Ascending aorta (tissue), 2 donors: ENCODE measurements at places on chromosomes 7 and 10.

DNA sequence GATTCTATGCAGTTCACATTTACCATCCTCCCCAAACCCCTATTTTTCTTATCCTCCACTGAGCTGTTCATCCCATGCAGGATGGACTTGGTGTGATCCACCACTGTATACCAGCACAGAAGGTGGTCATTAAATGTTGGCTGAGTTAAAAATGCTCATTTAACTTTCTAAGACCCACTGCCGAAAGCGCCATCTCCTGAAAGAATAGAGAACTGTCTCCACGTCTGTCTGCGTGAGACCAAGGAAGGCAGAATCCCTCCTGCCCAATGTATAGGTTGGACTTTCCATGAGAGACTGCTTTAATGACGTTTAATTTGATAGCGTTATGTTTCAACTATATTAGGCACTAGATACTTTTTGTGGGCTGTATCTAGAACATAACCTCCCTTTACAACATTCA lies 124.3 kb downstream of the GPAM start:
- DNase-seq = no peak

- DNase-seq = no peak
Observed at GRCh38 chr10:101146392-101147251, 15.5 kb downstream of the TLX1 start.

DNA sequence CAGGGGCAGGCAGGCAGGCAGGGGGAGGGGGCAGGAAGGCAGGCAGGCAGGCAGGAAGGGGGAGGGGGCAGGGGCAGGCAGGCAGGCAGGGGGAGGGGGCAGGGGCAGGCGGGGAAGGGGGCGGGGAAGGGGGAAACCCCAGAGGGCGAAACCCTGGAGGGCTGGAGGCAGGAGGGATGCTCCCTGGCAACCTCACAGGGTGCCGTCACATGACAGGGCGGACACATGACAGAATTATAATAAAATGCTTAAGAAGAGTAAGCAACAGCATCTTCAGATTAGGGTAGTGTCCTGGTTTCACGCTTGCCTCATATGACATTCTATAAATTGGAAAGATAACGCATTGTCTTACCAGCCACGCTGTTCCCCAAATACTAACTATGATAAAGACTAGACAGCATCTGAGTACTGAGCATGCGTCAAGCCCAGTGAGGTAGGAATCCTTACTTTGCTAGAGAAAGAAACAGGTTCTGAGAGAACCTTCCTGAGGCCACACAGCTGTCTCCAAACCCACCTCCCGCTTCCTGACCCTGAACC lies 131.6 kb downstream of the DIP2C start:
- DNase-seq = no peak

DNA sequence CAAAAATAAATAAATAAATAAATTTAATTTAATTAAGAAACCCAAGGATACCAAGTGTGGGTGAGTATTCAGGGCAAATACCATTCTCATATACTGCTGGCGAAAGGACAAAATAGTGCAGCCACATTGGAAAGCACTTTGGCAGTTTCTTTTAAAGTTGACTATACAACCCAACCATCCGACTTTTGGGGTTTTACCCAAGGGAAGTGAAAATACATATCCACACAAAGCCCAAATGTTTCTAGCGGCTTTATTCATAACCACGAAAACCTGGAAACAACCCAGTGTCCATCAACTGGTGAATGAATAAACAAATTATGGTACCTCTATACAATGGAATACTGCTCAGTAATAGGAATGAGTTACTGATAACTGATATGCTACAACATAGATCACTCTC lies 36.2 kb upstream of the OGDHL start:
- DNase-seq = no peak

DNA sequence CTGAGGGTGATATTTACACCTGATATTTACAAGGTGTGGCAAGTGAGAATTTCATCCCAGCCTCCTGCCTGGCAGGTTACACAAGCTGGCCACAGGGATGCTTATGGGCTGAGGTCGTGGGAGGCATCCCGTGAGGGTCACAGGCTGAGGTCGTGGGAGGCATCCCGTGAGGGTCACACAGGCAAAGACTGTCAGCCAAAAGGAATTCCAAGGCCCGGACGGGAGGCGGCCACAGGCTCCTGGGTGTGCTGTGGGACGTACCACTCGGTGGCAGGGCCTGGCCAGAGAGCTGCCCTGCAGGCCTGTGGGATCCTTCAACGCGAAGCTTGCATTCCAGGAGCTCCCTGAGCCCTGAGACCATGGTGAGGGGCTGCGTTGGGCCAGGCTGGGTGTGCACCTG lies 460.6 kb downstream of the DNAJB6 start:
- no peak for DNase-seq

GRCh38 chr7:97757824-97758223 lies 25.9 kb downstream of the TAC1 start:
- no peak for DNase-seq

DNA sequence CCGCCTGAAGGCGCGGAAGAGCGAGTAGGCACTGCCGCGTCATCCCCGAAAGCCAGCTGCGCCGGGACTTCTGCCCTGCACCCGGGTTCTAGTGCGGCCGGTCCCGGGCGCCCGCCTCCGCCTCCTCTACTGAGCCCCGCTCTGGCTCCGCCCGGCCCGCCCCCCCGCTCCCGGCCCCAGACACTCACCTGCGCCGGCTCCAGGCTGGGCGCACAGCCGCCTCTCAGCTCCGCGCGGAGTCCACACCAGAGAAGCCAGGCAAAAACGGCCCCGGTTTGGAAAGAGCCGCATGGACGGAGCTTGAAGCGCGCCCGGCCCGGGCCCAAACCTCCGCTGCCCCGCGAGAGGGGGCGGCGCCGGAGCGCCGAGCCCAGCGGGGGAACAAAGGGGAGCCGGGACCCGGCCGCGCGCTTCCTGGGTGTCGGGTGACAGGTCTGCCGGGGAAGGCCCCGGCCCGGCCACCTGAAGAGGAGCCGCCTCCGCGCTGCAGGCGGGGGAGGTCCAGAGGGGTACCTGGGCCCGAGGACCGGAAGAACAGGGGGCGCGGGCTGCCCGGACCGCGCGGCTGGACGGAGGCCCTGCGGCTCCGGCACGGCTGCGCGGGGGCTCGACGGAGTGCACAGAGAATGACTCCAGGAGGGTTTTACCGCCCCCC lies 168.2 kb downstream of the NRF1 start:
- no peak for DNase-seq

GRCh38 chr7:132118641-132119040 lies 457.6 kb downstream of the PLXNA4 start:
- no peak for DNase-seq

GRCh38 chr7:30799976-30800661 lies 28.9 kb downstream of the MINDY4 start:
- DNase-seq = no peak

DNA sequence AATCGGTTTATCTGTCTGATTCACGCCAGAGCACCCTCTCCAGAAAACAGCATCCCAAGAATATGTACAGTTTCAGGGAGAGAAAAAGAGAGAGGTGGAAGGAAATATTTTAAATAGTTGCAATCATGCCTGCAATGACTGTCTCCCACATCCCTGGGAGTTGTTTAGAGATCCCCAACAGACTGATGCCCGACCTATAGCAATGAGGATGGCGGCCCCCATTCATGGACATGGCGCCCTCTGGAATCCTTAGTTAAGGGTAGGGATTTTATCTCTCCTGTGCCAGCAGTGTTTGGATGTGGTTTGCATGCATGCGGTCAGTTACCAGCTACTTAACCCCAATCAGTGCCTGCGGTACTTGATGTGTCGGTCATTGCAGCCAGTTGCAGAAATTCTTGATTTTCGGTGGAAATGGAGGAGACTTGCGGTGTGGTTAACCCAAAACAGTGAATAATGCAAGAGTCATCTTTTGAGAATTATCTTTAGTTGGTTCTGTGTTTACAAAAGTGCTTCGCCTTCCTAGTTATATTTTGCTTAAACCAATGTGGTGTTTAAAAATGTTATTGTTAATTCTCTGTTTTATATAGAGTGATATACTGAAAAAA lies 186.0 kb upstream of the TCF7L2 start:
- no peak for DNase-seq

DNA sequence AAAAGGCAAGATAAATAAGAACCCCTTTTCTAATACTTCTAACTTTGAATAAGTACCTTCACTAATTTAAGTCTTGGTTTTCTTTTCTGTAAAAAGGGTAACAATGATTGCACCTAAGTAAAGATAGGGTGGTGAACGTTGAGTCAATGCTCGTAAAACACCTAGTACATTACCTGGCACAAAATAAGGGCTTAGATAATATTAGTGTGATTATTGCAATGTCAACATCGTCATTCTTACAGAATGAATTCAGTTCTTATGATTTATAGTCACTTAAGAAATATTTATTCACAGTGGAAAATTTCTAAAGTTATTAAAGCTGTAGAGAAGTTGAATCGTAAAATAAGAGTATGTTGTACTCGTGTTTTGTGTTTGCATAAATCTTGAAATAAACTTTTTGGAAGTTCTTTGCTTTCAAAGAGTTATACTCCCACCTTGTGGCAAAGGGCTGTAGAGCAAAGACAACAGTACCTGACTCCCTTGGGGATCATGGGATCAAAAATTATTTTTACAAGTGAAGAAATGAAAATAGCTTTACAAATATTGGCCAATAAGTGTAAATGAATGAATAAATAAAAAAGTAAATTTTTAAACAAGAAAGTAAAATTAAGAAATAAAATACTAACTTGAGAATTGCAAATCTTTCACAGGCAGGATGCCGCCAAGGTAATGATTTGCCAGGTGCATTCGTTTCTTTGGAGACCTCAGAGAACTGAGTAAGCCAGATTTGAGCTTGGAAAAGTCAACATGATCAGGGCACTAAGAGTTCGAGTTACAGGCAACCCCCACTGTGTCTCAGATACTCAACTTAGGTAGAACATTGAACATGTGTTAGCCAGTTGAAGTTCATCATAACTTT lies 285.8 kb upstream of the CACNA2D1 start:
- no peak for DNase-seq

DNA sequence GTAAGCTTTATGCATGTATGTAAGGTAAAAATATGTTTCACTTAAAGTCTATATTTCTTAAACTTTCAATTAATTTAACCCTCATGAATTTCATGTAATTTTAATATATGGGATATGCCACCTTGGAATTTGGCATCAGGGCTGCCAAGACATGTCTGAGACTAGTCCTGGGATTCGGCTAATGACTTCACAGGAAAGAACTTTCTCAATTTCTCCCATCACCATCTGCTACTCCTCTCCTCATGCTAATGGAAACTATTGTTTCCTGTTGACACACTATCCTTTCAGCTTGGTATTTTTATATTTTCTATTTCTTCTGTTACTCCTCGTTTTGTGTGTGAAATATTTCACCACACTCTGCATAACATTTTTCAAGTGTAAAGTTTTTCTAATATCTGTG lies 205.9 kb downstream of the ARL4A start:
- no peak for DNase-seq
